Stimulated activated CD8-positive, alpha-beta memory T cell treated with anti-CD3 and anti-CD28 coated beads, Interleukin-2, amount 100 ng/mL, for 48 hours (primary cell): ENCODE measurements at places on chromosomes 6 and 20.

DNA sequence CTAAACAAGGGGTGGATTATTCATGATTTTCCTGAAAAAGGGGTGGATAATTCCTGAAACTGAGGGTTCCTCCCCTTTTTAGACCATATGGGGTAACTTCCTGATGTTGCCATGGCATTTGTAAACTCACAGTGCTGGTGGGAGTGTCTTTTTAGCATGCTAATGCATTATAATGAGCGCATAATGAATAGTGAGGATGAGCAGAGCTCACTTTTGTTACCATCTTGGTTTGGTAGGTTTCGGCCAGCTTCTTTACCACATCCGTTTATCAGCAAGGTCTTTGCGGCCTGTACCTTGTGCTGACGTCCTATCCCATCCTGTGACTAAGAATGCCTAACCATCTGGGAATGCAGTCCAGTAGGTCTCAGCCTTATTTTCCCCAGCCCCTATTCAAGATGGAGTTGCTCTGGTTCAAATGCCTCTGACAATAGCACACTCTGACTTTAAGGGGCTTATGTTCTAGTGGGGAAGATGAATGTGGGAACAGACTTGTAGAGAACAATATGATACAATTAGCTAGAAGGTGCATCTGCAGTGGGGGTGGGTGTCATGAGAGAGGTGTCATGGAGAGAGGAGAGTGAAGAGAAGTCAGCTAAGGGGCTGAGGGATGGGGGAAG, 4.2 kb upstream of the GPR31 start:
- no peak for DNase-seq

GRCh38 chr6:13859871-13860555, 45.7 kb upstream of the MCUR1 start:
- DNase-seq = no peak

- no peak for DNase-seq
Measured at GRCh38 chr6:134288538-134289203, 29.2 kb downstream of the SGK1 start.

DNA sequence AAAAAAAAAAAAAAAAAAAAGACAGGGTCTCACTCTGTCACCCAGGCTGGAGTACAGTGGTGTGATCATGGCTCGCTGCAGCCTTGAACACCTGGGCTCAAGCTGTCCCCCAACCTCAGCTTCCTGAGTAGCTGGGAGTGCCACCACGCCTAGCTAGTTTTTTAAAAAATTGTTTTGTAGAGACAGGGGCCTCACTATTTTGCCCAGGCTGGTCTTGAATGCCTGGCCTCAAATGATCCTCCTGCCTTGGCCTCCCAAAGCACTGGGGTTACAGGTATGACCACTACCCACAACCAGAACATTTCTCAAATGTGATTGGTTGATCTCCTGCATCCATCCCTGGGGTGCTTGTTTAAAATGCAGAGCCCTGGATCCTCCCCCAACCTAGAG, 5.6 kb upstream of the RBCK1 start:
- no peak for DNase-seq

- no peak for DNase-seq
Measured at GRCh38 chr6:38161754-38162492, 342.4 kb downstream of the ZFAND3 start.

GRCh38 chr6:19268117-19268516, 569.1 kb upstream of the ID4 start:
- DNase-seq = no peak

- DNase-seq = no peak
Measured at GRCh38 chr6:113416170-113416569, 441.0 kb upstream of the MARCKS start.

DNA sequence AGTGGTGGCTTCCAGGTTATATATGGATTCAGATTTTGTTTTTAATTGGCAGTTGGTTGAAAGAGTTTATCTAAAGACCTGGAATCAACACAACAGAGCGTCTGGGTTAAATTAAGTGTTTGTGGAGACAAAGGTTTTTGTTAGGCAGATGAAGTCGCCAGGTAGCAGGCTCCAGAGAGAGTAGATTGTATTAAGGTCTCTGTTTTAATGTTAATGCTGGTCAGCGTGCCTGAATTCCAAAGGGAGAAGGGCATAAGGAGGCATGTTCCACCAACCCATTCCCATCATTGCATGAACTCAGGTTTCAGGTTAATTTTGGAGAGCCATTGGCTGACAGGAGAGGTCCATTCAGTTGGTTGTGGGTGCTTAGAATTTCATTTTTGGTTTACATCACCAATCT, 744.1 kb upstream of the GJE1 start:
- DNase-seq = no peak

- DNase-seq = no peak
Measured at GRCh38 chr6:133277900-133278545, 36.9 kb downstream of the EYA4 start.

DNA sequence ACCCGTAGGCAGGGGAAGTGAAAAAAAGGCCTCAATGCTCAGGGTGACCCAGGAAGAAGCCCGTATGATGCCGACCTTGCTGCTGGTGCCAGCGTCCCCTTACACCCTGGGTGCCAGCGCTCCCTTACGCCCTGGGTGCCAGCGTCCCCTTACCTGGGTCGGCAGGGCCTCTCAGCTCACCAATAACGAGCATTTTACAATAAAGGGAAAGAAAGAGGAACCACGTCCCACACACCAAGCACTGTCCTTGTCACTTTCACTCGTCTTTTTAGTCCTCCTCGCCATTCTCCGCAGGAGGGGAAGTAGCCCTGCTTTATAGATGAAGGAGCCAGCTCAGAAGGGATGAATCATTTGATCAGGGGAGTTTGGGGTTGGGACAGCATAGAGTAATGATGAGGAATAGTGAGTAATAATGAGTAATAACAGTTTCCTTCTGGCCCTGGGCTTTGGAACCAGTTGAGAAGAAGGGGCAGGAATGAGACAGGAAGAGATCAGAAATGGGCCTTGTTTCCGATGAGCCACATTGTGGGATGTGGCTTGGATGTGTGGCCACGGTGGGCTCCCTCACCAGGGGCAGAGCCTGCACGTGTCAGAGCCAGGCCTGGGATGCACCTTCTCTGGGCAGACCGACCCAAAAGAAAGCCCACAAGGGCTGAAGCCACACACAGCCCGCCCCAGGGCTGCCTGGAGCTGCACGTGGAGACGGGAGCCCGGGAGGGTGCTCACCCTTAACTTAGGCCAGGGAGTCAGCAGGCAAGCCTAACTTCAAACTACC, 75.7 kb downstream of the SYNJ2 start:
- DNase-seq = peak; percentile 26

GRCh38 chr6:8234321-8234720, 132.0 kb upstream of the EEF1E1 start:
- no peak for DNase-seq

DNA sequence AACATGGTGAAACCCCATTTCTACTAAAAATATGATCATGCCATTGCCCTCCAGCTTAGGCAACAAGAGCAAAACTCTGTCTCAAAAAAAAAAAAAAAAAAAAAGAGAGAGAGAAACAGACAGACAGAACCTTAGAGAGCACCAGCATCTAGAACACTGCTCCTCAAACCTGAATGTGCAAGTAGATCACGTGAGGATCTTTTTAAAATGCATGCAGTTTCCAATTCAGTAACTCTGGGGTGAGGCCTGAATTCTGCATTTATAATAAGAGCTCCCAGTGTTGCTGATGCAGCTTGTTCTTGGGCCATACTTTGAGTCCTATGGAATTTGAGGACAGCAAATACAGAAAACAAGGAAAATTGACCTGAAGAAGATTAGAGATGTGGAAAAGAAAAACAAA, 218.3 kb downstream of the ALDH8A1 start:
- DNase-seq = no peak

- DNase-seq = no peak
Measured at GRCh38 chr6:119274197-119274595, 75.4 kb downstream of the MAN1A1 start.

DNA sequence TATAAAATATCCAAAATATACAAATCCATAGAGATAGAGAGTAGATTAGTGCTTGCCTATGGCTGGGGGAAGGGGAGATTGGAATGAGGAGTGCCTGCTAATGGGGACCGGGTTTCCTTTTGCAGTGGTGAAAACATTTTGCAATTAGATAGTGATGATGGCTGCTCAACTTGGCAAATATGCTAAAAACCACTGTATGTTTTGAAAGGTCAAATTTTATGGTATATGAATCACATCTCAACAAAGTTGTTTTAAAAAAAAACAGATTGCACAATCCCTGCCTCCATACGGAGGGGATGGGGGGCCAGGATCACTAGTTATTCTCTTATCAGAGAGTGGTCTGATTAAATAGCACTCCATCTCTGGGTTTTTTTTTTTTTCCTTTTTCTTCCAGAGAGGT, 76.9 kb upstream of the RIPOR2 start:
- no peak for DNase-seq

DNA sequence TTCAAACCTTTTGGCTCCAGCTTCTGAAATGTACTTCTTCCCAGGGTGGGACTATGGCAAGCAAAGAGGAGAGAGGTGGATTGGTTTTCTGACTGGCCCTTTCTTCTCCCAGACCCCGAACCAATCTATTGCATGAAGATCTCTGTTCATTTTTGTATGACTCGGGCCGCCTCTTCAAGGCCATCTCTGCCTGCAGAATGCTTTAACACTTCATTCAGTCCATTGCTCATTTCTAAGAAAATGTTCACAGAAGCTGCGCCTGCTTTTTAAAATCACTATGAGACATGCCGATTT, 1.6 kb downstream of the VGLL2 start:
- DNase-seq = no peak

DNA sequence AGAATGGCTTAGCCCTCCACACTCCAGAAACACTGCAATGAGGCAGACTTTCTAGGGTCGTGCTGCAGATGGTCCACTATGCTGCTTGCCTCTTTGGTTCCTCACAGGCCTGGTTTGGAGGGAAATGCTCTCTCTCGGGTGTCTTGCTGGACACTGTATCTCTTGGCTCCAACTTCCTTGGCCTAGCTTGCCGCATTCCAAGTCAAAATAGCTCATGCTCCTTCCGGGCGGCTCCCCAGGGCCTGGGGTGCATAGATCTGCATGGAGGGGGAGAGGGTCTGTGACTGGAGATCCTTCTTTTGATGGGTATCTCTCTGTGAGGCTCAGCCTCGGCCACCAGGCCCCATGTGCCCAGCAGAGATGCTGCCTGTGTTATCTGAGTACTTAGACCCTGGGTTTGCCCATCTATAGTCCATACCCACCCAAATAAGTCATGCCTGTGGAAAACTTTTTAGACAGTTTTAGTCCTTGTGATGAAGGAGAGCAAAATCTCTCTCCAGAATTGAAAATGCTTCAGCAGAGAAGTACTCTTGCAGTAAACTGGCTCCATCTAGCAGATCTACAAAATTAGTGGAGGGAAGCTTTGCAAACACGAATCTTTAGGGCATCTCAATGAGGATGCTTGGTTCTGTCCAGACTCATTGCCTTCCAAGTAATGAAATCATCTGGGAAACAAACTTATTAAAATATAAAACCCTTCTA, 264.1 kb upstream of the RIN2 start:
- DNase-seq = no peak

DNA sequence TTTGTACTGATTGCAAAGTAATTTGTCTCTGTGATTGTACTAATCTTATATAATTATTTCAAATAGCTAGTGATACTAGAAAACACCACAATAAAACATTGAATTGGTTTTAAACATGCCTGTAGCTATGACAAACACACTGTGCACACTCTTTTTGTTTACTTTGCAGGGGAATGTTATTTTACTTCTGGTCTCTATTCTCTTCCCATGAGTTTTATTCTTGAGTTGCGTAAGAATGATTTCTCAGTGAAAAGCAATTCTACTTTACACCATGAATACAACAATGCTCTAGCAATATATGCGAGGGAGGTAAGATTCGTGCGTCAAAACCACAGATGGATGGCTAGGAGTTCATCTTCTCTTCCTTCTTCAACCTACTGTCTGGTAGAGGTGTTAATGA, 68.4 kb upstream of the PHACTR1 start:
- no peak for DNase-seq

GRCh38 chr6:8703059-8703458, 267.7 kb upstream of the SLC35B3 start:
- no peak for DNase-seq

DNA sequence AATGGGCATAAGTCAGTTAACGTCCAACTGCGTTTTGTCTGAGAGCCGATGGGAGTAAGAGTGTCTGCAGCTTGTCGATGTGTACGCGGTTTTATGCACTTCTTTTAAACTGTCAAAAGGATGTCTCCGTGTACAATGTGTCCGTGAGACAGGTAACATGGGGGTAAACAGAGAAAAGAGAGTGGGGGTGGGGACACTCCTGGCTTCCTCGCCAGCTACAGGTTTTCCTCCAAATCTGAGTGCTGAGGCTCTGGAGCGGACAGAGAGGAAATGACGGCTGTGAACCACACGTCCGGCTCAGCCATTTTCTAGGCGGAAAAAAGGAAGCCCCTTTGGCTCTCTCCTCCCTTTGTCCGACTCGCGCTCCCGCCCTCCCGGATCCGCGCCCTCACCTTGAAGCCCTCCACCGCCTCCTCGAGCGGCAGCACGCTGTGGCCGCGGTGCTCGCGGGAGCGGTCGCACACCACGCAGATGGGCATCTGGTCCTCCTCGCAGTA, 916 bp downstream of the TRIM27 start:
- peak; percentile 13 for DNase-seq

GRCh38 chr6:113879186-113880096, 22.3 kb downstream of the MARCKS start:
- DNase-seq = no peak

DNA sequence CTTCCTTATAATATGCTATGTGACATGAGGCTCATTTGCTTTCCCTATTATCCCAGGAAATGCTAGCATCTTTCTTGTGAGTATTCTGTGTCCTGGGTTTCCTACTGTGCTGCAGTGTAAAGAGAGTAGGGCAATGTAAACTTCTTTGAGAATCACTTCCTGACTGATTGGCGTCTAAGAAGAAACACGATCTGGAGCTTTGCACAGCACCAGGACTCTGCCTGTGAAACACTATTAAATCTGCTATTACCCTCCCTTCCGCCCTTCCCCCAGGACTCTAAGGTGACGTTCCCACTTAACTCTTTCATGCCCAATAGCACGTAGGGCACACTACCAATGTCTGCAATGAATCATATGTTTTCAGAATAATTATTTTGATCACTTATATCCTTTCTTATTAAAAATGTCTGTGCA, 607.3 kb upstream of the CITED2 start:
- no peak for DNase-seq

GRCh38 chr6:70314296-70314695, 11.4 kb upstream of the COL9A1 start:
- no peak for DNase-seq

DNA sequence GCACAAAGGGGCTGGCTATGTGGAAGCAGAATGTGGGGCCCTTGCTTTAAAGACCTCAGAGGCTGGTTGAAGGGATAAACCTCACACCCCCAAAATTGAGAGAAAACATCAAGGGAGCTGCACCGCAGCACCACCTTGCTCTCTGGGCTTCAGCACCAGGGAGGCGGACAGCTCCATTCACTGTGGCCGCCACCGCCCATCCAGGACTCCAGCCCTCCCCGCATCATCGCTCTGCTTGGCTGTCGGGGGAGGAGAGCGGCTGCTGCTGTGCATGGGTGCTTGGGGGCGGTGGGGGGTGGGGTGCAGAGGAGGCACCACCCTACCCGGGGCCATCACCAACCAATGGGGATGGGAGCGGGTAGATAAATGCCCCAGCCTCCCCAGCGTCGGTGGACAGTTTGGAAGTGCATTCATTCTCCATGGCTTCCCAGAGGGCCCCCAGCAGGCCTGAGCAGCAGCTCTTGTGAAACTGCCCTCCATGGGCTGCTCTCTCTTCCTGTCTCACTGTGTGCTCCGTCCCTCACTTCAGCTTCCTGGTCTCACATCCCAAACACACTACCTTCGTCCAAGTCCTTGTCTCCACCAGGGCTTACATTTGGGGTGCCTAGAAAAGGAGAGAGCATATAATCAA, 75.7 kb upstream of the BHLHE23 start:
- DNase-seq = no peak

- DNase-seq = no peak
Measured at GRCh38 chr20:37414224-37415035, 68.5 kb downstream of the SRC start.

GRCh38 chr6:159805440-159806020, 5.5 kb downstream of the PNLDC1 start:
- DNase-seq = no peak
